ENCODE measurements at places on chromosomes 2 and 18. TPM values are rescaled to one million over a fixed set of nuclear protein-coding genes. Genes with fewer than 3 reads are reported as not detected.

Gene SH3RF3
- 2.0 TPM for total RNA-seq

DNA sequence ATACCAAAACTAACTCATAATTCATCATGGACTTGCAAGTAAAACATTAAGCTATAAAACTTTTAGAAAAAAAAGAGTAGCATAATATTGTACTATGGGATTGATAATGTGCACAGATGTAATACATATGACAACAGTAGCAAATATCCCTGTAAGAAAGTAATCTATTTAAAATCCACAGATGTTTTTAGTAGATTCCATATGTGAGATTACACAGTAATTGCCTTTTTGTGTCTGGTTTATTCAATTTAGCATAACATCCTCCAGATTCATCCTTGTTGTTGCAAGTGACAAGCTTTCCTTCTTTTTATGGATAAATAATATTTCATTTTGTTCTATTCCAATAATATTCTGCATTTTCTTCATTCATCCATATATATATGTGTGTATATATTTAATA, 278.2 kb upstream of the LRRTM4 start:
- H3K27ac ChIP-seq: no peak overlapping the region
- no peaks in the 10 kb centered on the region for H3K27me3 ChIP-seq
- no peak for DNase-seq
- H3K4me3 ChIP-seq: no peak overlapping the region

DNA sequence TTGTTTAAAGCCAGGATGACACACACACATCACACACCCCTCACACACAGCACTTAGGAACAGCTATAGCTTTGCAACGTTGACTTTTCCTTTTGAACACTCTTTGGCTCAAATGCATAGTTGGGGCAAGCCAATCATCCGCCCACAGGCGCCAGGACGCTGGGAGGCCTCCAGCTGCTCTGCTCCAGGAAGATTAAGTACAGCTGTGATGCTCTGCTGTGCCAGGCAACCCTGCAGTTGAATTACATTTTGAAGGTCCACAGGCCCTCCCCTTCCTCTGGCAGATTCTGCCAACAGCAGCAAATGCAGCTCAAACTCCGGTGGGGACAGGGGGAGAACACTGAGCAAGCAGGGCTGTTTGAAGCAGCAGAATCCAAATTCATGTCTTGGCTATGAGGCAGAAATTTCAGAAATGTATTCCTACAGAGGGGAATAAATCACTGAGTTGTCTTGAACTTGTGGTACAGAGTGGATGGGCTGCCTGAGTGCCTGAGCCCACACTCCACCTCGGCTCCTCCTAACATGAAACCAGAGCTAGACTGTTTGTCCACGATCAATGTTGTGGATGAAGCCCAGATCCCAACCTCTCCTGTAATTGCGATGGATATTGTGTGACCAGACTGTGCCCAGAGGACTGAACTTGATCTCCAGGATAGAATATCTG, 86.5 kb upstream of the PPP1CB start:
- no peaks in the 10 kb centered on the region for H3K36me3 ChIP-seq
- no peaks in the 10 kb centered on the region for H3K27me3 ChIP-seq
- no peak overlapping the region for H3K27ac ChIP-seq
- H3K4me1 ChIP-seq: no peaks in the 10 kb centered on the region
- no peak overlapping the region for H3K4me3 ChIP-seq

DNA sequence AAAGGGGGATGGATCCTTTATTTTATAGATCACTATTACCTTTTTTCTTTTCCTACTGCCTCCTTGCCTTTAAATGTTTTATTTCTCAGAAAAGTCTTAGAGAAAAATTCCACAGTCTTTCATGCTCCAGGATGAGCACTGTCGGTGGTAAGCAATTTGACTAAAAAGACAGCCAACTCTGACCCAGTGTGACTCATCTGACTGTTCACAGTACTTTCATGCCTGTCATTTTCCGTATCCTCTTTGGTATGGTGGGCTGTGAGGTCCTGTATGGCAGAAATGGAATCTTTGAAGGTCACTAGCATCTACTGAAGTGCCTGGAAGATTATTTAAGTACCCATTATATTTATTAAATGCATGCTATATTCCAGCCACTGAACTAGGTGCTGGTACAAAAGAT, 2.1 kb upstream of the RFTN2 start:
- no peaks in the 10 kb centered on the region for H3K4me1 ChIP-seq
- no peaks in the 10 kb centered on the region for H3K36me3 ChIP-seq
- DNase-seq: no peak
- no peak overlapping the region for H3K27ac ChIP-seq
- peaks cover 2% of the 10 kb centered on the region for H3K27me3 ChIP-seq

DNA sequence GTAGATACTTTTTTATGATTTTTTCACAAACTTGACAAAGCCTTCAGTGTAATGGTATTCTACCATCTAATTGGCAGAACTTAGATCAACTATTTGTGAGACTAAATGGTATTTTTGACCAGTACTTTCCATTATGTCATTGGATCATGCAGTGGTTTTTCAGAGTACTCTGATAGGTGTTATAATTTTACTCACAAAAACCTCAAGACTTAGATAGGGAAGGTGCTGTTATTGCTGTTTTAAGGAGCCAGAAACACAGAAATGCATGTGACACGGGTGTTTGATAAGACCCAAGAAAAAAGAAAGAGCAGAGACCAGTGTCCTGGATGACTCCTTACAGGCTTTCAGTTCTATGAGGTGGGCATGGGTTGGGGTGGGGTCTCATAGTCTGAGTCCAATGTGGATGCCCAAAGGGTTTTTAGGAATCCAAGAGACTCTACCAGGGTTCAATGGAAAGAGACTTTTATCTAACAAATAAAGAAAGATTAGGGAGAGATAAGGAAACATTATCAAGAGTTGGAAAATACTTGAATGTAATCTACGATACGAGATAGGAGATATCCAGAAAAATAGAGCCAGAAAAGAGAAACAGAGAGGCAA, 31.3 kb downstream of the SP140 start:
- DNase-seq: no peak
- no peak overlapping the region for H3K4me3 ChIP-seq
- no peaks in the 10 kb centered on the region for H3K27me3 ChIP-seq
- peaks cover 29% of the 10 kb centered on the region for H3K36me3 ChIP-seq

DNA sequence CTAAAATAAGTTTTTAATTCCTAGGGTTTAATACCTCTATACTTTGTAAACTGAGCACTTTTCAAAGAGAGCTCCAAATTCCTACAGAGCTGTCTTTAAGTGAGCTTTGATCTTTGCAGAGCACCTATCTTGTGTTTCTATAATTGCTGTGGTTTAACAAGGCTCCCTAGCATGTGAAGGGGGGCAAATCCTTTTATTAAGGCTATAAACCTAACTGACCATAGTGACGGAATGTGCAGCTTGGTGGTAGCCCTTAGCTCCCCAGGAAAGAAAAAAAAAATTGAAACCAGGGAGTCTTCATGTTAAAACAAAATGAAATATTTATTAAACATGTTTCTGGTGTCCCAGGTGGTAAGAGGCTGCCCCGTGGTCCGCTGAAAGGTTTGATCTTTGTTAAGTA, 78.6 kb upstream of the ETAA1 start:
- H3K27me3 ChIP-seq: no peaks in the 10 kb centered on the region
- H3K36me3 ChIP-seq: no peaks in the 10 kb centered on the region
- H3K27ac ChIP-seq: no peak overlapping the region
- no peak overlapping the region for H3K4me3 ChIP-seq
- no peak for DNase-seq

Gene DNMT3A
- 53.5 TPM for total RNA-seq

GRCh38 chr2:149068996-149069888, 30.7 kb downstream of the LYPD6B start:
- peaks cover 12% of the 10 kb centered on the region for H3K27me3 ChIP-seq
- H3K36me3 ChIP-seq: no peaks in the 10 kb centered on the region
- H3K27ac ChIP-seq: no peak overlapping the region
- DNase-seq: no peak

DNA sequence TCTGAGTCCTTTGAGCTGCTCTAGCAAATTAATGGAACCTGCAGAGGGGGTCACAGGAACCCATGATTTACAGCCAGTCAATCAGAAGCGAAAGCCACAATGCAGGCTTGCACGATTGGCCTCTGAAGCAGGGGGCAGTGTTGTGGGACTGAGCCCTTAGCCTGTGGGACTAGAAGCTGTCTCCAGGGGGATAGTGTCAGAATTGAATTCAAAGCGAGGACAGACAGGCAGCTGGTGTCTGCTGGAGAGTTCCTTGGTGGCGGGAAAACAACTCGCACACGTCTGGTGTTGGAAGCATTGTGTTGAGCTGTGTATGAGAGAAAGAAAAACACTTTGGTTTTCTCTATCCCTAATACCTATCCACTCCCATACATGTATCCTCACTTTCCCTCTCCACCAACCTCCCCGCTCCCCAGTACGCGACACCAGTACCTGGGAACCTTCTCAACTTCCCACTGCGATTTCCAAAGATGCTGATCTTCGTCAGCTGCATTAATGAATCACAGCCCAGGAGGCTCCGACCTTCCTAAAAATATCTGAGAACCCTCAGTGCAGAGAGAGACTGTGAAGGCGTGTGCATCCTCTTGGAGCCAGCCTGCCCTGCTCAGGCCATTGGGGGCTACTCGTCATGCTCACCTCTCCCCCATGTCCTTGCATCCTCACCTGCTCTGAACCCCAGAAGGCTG, 88.2 kb downstream of the HS1BP3 start:
- H3K4me3 ChIP-seq: no peak overlapping the region
- no peaks in the 10 kb centered on the region for H3K36me3 ChIP-seq
- no peak overlapping the region for H3K27ac ChIP-seq
- peaks cover 3% of the 10 kb centered on the region for H3K27me3 ChIP-seq
- no peak for DNase-seq
- no peaks in the 10 kb centered on the region for H3K4me1 ChIP-seq

DNA sequence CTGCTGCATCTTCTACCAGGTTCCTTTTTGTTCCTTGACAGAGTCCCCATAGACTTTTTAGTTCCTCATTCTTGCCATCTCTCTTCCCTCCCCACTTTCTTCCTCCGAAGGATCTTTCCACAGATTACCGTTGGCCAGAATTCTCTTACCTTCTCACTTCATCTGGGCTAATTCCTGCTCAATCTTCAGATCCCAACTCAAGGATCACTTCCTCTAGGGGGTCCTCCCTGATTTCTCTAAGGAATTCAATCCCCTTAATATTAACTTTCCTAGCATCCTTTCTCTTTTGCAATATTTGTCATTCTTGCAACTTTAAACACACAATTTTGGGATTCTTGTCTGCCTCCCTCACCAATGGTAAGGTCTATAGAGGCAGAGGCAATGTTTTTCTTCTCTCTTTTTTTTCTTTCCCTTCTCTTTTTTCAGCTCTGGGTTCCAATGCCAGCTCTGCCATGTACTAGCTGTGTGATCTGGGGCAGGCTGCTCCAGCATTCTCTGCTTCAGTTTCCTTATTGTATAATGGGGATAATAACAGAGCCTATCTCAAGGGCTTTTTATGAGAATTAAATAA, 5.4 kb upstream of the KCNE4 start:
- peaks cover 2% of the 10 kb centered on the region for H3K4me1 ChIP-seq
- no peaks in the 10 kb centered on the region for H3K36me3 ChIP-seq
- H3K27me3 ChIP-seq: peaks cover 6% of the 10 kb centered on the region
- H3K4me3 ChIP-seq: no peak overlapping the region
- H3K27ac ChIP-seq: no peak overlapping the region

Gene B3GNT7
- not detected for total RNA-seq

All from activated naive CD4-positive, alpha-beta T cell treated with anti-CD3 and anti-CD28 coated beads for 36 hours (primary cell).